Esophagus muscularis mucosa (tissue), 4 donors: ENCODE measurements at places on chromosomes 1 and 21. TPM values are rescaled to one million over a fixed set of nuclear protein-coding genes. Genes with fewer than 3 reads are reported as not detected.

GRCh38 chr1:20322081-20322824 is 31.6 kb downstream of the VWA5B1 start:
- DNase-seq: no peak

GRCh38 chr1:187624812-187625545 is 796.2 kb downstream of the PLA2G4A start:
- no peak for DNase-seq

PGLYRP3 gene
- total RNA-seq: not detected

DNA sequence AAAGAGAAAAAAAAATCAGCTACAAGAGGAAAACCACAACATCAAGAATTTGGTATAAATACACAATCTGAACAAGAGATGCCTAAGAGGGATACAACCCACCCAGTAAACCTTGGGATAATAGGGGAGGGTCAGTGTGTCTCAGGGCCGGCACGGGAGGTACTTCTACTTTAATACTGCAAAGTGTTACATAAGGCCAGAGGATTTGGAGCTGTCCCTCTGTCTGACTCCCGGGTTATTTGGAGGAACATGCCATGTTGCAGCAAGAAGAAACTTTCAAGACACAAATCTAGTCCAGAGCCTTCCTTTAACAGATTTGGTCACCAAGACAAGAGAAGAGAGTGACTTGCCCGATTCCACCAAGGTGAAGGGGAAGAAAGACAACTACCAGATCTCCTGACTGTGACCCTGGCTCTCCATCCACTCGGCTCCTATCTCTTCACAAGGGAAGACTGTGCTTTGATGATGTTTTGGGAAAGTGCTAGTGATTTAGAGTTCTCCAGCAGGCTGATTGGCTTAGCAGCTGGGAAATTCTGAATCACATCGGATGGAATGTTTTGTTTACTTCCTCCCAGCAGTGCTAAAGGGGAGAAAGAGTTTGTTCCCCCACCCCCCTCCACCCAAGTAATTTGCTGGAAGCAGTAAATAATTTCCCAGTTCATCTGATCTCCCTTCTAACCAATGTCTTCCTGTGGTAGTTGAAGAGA is 29.3 kb downstream of the SGIP1 start:
- DNase-seq: no peak

SFN gene
- total RNA-seq: not detected

TAS1R1 gene
- not detected for total RNA-seq

GRCh38 chr1:21921100-21921875 is 15.8 kb downstream of the HSPG2 start:
- no peak for DNase-seq

ADAMTS5 gene
- 14.5 TPM for total RNA-seq
